AG08395 (cell line): ENCODE measurements at places on chromosomes 1 and 21.
A peak's percentile ranks its signal among the peaks of the same experiment; 100 is the strongest.

DNA sequence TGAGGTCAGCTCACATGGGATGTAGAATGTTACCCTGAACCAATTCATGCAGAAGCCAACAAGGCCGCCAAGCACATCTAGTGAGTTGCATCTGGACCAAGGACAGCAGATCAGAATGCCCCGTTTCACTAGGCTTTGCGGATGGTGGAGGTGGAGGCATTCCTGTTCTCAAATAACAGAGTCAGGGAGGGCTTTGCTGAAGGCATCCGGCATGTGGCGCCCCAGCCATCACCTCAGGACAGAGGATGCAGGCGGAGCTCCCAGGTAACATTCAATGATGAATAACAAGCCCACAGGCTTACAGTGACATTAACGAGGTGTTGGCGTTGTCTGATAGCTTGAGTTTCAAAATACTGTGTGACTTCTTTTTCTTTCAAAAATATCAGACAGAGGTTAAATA, 476.2 kb downstream of the CAMTA1 start:
- no peak for DNase-seq

DNA sequence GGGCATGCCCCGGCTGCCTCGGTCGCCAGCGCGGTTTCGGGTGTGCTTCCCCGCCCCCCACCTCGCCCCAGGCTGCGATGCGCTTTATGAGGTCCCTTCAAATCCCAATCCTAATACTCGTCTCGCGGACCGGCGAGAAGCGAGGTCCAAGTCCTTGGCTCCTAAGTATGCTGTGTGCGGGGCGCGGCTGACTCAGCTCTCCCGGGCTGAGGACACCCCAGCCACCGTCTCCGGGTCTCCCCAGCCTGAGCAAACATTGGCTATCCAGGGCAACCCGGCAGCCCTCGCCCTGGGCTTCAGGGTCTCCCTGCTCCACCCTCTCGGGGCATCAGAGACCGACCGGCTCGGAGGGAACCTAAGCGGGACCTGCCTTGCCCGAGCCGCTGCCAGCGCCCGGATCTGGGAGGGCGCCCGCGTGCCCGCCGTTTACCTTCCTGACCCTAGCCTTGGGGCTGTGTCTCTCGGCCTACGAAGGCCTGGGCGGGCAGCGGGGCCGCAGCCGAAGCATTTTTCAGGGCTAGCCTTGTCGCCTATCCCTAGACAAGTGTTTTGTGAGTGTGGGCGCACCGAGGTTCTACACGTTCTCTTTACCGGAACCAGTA, 1.2 kb downstream of the ITPKB start:
- DNase-seq: no peak

DNA sequence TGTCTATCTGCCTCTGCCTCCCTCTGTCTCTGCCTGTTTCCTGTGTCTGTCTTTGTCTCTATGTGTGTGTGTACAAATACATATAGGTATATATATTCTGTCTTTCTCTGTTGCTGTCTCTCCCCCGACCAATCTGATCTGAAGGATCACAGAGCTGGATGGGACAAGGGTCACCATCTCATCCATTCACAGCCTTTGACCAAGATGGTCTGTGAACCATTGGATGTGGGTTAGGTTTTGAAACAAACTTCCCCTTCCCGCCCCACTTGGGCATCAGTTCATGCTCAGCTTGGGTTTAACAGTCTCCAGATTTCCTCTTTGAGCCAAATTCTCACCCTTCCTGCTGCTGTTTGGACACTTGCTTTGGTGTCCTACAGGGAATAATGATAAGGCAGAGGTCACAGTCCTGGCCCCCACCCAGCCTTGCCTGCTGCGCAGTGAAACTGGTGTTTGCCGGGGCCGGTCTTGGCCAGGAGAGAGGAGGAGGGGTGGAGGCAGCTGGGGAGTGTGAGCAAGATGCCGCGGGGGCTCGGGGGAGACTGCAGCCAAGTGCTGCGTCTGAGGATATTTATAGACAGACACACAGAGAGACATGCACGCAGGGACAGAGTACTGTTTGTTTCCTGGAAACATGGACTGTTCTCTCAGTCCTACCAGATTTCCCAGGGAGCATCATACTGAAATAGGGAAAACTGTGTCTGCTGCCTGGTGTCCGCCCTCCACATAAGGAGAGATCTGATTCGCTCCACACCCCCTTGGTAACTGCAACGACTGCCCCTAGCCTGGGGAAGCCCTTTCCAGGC, 27.0 kb upstream of the BTG2 start:
- peak; percentile 86 for DNase-seq

DNA sequence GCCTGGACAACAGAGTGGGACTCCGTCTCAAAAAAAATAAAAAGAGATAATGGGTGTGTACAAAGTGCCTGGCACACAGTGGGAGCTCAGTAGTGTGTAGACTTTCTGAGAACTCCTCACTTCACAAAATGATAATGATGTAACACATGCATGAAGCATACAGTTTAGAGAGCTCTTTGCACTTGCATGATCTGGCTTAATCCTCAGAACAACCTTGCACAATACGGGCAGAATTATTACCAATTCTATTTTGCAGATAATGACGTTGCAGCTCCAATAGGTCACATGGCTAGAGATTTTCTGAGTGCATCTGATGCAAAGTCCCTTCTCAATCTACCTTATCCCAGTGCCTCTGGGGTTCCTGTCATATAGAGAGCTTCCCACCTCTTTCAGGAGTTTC, 71.4 kb downstream of the CD247 start:
- DNase-seq: no peak

DNA sequence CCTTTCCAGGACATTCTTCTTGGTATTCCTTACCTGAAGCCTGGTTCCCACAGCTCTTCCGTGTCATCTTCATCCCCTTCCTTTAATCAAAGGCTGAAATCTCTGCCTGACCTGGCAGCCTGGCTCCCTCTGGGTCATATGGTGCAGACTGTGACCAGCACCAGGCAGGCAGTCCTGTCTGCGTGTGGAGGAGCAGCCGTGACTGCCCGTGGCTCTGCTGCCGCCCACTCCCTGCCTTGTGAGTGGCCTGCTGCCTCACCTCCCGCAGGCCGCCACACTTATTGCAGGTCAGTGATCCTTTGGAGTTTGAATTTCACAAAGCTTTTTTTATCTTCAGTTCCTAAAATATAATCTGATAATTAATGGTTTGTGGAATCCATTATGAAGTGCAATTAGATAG, 36.2 kb upstream of the EPHA8 start:
- DNase-seq: no peak

DNA sequence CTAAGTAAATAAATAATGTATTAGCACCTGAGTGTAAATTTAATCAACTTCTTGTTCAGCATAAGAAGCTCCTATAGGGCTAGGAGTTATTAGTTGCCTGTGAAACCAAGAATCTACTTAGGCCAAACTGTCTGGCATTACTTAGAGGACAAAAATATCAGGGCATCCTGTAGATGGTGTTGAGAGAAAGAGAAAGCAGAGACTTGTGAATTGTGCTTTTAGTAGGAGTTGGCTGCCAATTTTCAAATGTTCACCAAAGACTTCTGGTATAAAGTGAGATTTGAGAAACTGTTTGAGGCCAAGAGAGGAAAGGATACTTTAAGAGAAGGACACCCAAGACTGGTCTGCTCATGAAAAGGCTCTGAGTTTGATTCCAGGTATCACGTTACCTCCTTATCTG, 315.5 kb upstream of the DEPDC1 start:
- no peak for DNase-seq

GRCh38 chr1:180217006-180217405, 13.1 kb upstream of the LHX4 start:
- no peak for DNase-seq

DNA sequence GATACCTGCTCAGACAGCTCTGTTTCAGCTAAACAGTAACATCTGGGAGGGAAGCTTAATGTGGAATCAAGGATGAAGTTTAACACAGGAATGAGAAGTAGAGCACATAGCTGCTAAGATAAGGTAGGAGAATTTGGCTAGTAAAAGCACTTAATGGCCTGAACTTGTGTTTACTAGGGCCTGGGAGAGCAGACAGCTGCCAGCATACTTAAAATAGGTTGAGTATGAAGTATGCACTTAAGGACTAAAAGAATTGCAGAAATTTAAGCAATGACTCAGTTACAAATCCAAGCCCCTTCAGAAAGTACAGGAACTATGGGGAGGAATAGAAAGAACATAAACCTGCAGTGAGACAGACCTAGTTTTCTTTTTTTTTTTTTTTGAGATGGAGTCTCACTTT, 53.0 kb downstream of the BACH1 start:
- DNase-seq: peak; percentile 46

DNA sequence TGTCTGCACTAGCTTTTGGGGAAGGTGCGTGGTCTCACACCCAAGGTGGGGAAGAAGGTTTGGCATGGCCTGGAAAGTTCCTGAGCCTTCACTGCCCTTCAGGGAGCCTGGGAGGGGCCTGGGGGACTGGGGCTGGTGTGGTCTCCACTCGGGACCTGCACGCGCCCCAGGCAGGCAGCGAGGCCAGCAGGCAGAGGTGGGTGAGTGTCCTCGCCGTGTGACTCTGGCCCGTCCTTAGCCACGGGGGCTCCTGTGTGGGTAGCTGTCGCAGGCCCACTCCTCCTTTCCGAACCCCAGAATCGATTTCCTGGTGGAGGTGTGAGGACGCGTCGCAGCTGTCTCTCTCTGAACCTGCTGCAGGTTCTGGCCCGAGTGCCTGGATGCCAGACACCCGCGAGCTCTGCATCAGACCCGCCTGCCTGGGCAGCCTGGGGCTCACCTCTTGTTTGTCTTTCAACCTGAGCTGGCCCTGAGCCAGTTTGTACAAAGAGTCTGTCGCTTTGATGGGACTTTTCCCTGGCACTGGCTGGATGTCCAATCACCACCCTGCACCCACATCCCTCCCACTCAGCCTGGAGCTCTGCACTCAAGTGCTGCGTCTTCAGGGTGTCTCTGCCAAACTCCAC, 36.0 kb upstream of the SLC19A1 start:
- no peak for DNase-seq

GRCh38 chr1:24004132-24004531, 24.0 kb upstream of the SRSF10 start:
- no peak for DNase-seq

DNA sequence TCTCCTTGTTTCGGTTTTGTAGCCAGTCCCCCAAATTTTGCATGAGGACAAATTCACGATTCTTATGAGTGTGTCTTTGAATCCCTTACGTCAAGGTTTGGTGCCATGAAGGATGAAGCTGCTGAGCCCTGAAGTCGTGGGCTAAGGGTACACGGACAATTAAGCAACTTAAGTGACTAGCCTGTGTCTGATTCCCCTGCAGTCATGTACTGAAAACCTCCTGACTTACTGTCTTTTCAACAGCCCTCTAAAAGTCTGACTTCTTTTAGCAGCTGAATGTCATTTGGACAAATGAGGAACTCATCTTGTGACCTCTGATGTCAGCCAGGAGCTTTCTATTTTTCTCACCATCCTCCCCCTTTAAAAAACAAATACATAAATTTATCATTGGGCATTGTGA, 27.1 kb upstream of the C1orf105 start:
- no peak for DNase-seq

- DNase-seq: no peak
Measured at GRCh38 chr1:168742994-168743650, 14.1 kb upstream of the DPT start.

GRCh38 chr1:201845331-201846083, 16.6 kb downstream of the IPO9 start:
- DNase-seq: no peak

DNA sequence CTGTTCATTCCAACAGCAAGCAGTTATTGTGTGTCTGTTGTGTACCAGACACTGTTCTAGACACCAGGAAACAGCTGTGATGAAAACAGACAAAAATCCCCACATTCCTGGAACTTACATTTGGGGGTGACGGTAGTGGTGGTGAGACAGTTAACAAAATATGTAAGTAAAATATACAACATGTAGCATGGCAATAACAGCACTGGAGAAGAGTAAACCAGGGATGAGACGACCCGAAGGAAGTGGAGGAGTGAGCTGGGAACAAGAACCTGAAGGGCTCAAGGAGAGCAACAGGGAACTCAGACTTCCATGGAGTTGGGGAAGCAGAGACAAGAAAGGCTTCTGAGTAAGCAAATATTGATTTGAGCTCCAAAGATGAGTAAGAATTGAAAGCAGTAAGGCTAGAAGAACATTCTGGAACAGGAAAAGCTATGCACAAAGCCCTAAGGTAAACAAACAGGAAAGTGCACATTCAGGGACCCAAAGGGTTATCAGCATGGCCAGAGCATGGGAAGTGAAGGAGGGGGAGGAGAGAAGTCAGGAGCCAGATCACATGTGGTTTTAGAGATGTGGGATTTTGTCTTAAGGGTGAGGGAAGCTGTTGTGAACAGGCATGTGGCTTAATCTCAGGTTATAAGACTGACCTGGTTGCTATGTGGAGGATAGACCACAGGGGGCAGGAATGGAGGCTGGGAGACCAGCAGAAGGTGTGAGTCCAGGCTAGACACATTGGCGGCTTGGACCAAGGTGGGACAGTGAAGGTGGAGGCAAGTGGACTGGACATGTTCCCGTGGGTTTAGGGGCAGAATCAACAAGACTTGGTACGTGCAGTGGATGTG, 7.3 kb downstream of the CSF1 start:
- no peak for DNase-seq

DNA sequence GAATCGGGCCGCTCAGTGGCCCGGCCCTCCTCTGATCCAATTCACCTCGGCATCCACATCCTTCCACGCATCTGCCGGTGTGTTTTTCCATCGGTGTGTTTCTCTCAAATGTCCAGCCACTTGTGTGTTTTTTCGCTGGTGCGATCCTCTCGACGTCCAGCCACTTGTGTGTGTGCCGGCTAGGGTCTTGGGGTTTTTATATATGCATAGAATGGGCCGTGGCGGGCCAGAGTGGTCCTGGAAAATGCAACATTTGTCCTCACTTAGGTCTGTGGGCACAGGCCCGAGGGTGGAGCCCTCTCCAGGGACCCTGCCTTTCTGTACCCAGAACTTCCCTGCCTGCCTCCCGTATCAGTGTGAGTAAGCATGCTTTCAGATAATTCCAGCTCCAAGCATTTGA, 1106.4 kb downstream of the AMY1C start:
- no peak for DNase-seq

DNA sequence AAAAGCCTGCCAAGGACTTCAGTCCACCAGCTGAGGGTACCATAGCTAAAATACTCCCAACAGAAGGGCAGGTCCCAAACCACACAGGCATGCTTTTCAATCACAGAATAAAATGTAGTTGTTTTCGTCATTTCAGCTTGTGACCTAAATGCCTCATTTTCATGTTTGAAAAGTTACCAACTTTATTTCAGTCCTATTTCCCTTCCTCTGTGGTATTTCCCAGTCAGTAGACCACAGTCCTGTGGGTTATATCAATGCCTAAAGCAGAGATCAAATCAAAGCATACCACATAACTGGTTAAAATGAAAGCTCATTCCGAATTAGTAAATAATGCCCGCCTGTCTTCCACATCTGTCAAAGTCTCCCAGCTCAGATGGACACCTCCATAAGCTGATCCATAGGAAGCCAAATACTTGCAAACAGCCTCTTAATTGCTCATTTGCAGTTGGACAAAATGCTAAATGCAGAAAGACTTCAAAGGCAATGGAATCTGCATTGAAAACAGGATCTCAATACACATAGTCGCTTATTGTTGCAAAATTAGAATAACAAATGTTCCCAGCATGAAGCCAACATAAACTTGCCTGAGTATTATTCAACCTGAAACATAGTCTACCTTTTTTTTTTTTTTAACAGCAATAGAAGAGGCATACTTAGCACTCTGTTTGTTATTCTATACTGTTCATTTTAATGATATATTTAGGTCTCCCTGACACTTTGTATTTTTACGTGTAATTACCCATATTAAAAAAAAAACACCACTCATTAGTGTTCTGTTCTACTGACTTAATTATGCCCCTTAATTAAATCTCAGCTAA, 53.9 kb downstream of the NR5A2 start:
- DNase-seq: no peak
